ENCODE measurements at places on chromosomes 7 and 10.

GRCh38 chr10:111874576-111874975 lies 309.0 kb downstream of the GPAM start:
- DNase-seq, result no peak

DNA sequence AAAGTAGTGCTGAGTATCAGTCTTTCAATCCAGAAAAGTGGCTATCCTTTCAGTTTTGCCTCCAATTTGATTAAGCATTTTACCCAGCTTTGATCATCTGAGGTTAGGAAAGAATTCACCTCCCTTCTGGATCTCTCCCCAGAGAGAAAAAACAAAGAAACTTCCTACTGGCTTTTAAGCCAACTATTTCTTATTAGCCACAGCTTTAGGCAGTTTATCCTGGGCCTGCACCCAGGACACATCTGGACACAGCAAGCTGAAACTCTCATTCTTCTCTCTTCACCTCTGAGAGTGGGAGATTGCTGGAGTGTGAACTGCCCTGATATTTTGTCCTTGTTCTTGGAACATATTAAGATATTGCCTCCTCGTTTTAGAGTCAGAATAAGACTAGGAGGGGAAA lies 43.5 kb upstream of the LSM8 start:
- no peak for DNase-seq

DNA sequence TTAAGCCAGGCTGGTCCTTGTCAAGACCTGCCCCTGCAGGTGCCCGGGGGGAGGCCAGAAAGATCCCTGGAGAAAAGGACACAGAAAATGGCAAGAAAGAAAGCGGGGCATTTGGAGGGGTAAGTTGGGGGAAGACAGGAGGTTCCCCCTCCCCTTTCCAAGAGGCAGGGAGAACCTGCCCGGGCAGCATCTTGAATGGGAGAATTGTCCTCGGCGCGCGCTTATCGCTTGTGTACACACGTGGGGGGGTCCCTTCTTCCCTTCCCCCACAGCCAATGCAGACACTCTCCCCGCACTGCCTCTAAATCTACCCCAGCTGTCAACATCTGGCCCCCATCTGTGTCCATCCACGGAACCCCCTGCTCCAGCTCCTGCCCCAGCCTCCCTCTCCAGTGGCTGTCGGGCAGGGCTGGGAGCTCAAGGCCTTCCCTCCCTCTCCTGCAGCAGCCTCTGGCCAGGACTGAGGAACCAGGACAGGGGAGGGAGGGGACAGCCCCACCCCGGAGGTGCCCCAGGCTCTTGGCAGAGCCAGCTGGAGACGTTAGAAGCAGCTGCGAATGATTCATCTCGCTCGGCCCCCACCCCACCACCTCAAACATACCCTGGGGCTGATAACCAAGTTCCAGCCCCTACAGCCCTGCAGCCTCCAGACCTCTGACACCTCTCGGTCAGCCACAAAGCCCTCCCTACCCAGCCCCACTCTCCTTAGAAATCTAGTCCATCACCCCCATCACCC lies 25.3 kb downstream of the EPHB4 start:
- DNase-seq, result no peak

GRCh38 chr10:70479626-70480238 lies 1.2 kb downstream of the PALD1 start:
- DNase-seq, result no peak

GRCh38 chr7:123440101-123440548 lies 94.3 kb downstream of the IQUB start:
- DNase-seq, result no peak

DNA sequence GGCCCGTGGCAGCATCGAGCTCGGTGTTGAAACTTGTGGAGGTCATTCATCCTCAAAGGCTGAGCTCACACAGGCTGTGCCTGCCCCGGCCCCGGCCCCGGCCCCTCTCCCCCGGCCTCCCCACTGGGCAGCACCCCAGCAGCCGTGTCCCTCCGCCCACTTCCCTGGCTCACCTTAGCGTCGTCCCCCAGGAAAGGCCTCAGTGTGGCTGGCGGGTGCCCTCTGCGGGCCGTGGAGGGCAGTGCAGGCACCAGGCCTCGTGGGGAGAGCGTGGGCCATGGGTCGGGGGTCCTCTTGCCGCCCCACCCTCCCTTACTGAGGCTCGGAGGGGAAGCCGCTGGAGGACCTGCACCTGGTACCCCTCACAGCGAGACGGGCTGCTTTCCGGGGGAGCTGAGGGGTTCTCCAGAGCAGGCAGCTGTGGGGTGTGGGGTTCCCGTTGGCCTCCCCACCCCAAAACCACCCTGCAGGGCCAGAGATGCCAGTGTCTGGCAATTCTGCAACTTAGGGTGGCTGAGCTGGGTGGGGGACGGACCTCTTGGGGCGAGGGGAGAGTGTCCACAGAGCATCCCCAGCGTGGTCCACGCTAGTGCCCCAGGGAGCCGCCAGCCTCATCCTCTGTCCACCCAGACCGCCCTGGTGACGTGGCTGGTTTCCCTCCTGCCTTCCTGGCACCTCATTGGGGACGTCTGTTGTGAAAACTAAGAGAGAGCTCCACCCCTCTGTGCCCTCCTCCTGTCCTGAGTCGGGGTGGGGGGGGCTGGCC lies 44.2 kb upstream of the DPYSL4 start:
- peak; percentile 22 for DNase-seq

DNA sequence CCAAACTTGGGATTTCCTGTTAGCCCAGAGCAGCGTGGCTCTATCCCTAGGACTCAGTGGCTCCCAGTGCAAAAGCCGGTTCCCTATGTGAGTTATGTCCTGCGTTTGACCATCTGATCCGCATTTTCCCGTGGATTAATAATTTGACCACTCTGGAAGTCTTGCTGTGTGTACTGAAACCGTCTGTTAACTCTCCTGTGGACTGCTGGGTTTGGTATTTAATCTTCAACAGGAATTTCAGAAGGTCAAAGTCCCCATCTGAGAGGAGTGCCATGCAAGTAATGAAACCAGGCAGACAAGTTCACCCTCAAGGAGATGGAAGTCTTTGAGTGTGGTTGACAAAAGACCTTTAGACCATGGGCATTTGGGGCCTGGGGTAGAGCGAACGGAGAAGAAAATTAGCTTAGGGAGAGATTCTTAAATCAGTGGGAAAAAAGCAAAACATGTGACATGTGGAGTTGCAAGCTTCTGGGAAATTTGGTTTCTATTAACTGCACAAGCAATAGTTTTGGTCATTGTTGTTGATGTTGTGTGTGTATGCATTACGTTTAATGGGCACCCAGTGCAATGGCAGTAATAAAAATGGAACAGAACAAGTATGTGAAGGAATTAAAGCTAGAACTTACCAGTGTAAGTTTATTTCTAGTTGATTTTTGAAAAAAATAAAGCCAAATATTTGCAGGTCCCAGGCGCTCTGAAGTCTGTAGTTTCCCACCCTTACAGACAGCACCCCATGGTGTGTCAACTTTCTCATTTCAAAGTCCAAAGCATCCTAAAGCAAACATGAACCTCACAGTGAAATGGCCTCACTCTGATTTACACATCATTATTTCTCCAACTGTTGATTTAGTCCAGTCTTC lies 38.2 kb downstream of the LYZL1 start:
- no peak for DNase-seq

GRCh38 chr10:31490858-31491504 lies 172.0 kb downstream of the ZEB1 start:
- no peak for DNase-seq

DNA sequence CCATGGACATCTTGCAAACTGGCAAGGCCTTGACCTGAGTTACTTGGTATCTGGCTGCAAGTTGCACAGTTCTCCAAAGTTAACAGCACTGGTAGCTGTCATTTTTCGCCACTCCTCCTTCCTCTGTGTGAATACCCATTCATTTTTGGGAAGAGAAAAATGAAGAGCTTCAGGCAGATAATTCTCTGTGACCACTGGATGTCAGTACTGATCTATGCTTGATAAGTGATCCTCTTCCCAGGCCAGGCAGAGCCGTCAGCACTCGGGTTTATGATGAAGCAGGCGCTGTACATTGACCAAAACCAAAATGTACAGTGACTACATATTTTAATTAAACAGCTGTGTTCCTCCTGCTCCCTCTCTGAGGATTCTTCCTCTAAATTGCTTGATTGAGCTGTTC lies 55.9 kb upstream of the PDZD8 start:
- no peak for DNase-seq

GRCh38 chr10:78225594-78225993 lies 191.9 kb downstream of the RPS24 start:
- no peak for DNase-seq

DNA sequence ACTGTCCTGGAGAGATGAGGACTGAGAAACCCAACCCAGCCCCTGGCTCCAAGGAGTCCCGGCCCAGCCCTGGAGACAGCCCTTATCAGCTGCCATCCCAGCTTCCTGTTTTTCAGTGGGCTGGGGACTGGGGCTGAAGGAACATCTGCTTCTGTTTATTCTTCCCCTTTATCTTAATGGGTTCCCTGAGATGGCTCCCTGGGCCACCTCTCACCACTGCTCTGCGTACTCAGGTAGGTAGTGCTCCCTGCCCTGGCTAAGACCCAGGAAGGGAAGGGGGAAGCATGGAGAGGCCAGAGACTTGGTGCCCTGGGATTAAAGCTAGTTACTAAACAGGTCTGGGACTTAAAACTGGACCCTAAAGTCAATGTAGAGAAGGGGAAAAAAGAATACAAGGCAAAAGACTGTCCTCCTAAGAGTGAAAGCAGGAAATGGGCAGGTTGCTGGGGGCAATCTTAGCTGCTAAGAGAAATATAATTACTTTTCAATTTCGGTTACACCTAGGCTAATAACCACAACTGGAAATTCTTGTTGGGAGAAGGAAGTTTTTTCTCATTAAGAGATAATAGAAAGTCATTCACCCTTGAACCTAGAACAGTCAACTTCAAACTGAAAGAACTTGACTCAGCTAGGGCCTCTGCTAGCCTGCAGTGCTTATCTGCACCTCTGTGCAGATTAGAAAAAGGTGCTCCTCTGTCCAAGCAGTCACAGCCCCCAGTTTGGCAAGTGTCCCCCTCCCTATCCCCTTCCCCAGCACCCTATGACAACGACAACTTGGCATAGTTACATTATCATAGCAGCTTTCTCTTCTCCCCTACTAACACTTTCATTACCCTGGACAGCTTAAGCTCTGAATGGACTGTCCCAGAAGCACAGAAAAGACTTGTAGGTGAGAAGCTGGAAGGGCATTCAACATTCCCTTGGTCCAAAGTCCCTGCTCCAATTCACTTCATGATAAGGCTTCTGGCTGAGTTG lies 65.6 kb upstream of the KDM7A start:
- DNase-seq, result no peak

- no peak for DNase-seq
These were observed 46.9 kb downstream of the EGFR start for GRCh38 chr7:55065511-55066229.

- no peak for DNase-seq
These were observed 117.2 kb downstream of the CNOT4 start for GRCh38 chr7:135392701-135393100.

DNA sequence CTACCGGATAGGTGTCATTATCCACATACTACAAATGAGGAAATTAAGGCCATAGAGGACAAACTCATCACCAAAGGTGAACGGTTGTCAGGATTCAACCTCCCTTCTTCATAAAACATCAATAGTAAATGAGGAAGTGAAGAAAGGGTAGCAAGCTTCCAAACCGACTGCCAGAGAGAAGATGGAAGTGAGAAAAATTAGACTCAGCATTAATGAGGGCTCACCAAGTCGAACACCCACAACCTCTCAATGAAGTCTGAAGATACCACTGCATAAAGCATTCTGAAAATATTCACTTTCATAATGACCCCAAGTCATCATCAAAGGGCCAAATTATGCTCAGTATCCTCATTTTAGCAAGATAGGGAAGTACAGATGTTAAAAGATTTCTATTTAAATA lies 29.6 kb downstream of the ABCB4 start:
- DNase-seq, result no peak

DNA sequence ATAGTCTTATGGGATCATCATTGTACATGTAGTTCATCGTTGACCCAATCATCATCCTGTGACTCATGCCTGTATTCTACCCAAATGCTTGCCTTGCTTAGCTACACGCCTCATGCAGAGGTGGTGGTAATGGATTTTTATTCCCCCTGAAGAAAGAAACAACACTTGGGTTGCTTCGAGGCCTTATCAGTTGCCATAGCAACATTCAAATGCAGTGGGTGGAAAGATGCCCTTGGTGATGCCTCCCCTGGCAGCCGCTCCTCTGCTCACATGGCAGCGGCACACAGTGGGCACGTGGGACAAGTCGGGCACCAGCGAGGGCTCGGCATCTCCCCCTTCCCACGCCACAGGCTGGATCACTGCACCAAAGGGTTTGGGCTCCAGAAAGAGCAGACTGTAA lies 54.0 kb upstream of the NMT2 start:
- no peak for DNase-seq

- no peak for DNase-seq
These were observed 24.2 kb upstream of the SMIM30 start for GRCh38 chr7:113142385-113143119.

DNA sequence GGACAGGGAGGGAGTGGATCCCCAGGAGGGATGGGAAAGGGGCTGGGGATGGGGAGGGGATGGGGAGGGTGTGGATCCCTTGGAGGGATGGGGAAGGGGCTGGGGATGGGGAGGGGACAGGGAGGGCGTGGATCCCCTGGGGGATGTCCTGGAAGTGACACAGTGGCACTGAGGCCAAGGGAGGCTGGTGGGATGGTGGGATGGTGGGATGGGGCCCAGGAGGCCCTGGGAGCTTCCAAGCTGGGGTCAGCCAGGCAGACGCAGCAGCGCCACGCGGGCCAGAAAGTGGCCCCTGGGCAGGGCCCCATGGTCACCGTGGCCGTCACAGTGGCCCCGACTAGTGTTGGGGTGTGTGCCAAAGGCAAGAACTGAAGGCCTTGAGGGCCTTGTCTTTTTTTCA lies 67.8 kb downstream of the INPP5A start:
- no peak for DNase-seq

DNA sequence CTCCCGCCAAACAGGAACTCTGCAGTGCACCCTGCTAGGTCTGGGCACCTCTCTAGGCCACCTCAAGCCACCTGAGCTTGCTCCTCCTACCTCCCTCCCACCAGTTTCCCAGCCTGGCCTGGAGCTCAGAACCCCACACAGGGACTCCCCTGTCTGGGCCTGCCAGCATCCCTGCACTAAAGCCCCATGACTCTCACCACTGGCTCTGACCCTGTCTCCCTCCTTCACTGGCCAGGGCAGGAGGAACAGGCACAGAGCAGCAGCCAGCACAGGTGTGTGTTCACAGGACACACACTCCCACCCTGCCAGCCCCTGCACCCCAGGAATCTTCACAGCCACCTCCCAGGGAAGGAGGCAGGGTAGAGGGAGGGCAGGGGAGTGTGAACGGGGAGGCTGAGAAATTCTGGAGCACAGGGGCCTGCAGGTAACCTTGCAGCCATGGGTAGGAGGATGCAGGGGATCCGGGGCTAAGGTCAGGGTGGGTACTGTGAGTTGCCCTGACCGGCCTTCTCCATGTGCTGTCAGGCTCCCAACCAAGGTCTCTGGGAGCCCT lies 13.9 kb upstream of the ANTXRL start:
- peak; percentile 3 for DNase-seq

DNA sequence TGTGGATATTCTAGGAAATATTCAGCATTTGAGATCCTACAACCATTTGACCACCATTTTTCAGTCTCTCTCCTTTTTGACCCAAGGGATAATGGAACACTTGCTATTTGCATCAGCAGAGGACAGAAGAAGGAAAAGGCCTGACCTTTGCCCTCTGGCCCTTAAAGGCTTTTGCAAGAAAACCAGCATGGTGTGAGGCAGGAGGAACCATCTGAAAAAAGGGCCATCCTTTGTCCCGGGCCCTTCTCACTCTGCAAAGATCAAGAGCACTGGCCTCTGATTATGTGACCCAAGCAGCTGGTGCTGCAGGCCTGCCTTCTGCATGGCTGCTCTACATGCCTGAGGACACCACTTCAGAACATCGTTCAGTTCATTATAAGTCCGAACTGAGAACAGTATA lies 133.3 kb upstream of the STK17A start:
- DNase-seq, result no peak
